ENCODE measurements at places on chromosomes 5 and 9.

DNA sequence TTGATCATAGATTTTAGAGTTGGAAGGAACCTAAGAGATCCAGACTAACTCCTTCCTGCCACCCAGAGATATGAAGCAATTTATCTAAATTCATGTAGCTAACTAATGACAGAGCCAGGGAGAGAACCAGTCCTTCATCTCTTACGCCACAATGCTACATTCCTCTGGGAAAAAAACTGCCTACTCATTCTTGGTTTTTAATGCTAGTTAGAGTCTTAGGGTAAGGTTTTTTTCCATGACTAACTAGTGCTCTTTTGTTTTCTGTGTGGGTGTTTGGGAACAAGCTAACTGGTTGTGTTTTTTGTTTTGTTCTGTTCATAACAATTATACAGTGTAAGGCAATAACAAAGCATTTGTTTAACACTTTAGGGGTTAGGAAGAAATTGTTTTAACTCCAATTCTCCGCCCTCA lies 52.4 kb downstream of the SLC44A1 start:
- no peak for DNase-seq

DNA sequence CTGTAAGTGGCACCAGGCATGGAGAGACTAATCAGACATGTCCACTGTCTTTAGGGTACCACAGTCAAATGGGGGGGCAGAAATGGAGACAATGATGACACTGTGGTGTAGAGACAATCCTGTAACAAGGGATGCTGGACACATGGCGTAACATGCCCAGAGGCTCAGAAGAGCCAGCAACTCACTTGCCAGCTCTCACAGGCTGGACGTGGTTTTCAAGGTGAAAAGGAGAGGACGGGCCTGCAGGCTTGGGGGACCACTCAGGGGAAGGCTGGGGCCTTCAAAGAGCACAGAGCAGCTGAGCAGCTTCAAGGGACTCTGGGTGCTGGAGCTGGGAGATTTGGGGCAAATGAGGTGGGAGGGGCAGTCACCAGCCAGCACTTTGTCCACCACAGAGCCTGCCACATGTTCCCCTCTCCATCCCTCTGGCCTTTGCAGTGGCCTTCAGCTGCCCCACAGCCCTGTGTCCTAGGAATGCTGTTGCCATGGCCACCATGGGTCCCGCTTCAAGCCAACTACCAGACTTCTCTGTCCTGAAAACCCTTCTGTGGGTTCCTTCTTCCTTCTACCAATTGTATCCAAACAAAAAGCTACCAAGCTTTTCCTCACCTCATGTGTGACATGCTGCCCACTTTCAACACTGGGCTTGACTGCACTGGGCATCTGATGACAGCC lies 140.4 kb downstream of the GABBR2 start:
- no peak for DNase-seq

GRCh38 chr9:25472085-25472607 lies 206.1 kb downstream of the TUSC1 start:
- DNase-seq = no peak

GRCh38 chr5:136258463-136258862 lies 65.5 kb upstream of the SMIM32 start:
- no peak for DNase-seq

GRCh38 chr5:175795959-175796358 lies 75.4 kb upstream of the CPLX2 start:
- no peak for DNase-seq

GRCh38 chr9:111961009-111961408 lies 64.4 kb downstream of the UGCG start:
- DNase-seq = no peak

GRCh38 chr5:174424219-174425053 lies 299.9 kb upstream of the MSX2 start:
- no peak for DNase-seq

DNA sequence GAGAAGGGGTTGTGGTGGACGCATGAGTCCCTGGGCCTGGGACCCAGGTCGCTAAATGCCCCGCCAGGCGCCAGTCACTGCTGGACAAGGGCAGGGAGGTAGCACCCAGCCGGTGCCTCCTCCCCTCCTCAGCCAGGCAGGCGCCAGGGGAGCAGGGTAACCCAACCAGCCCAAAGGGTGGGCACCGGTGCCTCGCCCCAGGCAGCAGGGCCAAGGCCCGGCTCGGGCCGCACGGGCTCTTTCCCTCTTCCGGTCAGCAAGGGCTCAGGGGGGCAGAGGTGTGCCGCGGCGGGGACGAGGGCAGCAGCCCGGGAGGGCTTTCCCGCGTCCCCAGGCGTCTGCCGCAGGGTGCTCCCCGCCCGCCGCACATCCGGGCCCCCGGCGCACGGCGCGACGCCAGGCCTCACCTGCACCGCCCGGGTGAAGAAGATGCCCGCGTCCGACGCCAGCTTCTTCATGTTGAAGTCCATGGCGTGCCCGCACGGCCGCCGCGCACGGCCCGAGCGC lies 393 bp downstream of the SH3GLB2 start:
- peak; percentile 71 for DNase-seq

- no peak for DNase-seq
Measured at GRCh38 chr5:127699416-127699815, 3.8 kb upstream of the CCDC192 start.

GRCh38 chr9:126295082-126295477 lies 31.5 kb upstream of the MVB12B start:
- no peak for DNase-seq

- no peak for DNase-seq
Measured at GRCh38 chr5:167770461-167770860, 521.0 kb upstream of the WWC1 start.

DNA sequence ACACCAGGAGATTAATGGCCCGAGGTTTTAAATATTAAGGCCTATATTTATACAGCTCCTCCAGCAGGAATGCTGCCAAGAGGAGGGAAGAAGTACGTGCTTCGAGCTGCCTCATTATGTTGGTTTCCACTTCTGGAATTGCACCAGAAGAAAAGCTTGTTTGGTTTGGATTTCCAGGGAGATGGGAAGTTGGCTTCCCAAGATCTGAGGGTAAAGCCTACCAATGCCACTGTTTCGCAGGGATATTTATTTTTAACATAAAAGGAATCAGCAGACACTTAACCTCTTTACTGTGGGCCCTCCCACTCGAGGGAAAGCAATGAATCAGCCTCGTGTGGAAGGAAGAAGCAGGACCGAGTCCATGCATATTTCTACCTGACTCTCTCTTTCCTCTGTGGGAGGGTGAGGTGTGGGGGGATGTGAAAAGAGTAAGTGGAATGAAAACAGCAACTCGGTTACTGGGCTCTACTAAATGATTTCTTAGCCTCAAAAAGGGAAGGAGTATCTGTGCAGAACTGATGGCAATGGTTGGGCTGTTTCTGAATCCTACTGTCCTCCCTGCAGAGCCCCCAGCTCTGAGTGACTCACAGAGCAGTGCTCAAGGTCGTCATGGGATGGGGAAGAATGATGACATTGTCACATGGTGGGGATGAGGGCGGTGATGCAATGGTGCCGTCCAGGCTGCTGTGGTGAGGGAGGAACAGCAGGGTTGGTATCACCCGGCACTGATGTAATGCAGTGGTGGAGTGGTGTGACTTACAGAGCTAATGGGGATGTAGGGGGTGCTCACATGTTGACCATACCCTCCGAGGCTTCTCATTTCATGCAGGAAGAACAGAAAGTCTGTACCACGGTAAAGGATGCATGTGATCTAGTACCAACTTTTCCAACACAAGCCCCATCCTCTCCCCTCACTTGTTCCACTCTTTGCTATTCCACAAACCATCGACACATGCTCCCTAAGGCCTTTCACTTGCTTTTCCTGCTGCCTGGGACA lies 215.0 kb upstream of the PANK3 start:
- DNase-seq = peak; percentile 40

DNA sequence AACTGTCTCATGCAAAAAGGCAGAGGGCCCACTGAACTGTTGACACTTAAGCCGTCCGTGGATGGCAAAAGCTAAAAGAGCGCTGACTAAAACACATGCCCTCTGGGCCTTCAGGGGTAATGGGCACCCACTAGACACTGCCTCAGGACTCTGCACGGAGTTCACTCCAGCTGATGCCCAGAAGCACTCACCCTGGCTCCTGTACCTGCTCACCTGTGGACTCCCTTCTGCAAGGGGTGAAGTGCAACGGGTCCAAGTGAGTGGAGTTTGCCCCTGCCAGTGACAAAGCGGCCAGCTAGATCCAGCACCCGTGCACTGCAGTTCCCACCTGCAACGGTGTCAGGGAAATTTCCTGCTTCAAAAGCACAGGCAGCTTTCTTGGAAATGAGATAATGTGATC lies 50.2 kb downstream of the SLC1A1 start:
- no peak for DNase-seq

DNA sequence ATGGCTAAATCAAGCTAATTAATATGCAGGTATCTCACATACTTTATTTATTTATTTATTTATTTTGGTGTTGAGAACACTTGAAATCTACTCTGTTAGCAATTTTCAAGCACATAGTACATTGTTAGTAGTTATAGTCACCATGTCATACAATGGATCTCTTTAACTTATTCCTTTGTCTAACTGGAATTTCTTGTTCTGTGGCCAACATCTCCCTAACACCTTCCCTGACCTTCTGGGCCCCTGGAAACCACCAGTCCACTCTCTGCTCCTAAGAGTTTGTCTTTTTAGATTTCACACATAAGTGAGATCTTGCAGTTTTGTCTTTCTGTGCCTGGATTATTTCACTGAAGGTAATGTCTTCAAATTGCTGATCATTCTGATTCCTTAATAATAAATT lies 229.1 kb downstream of the SEMA5A start:
- no peak for DNase-seq

DNA sequence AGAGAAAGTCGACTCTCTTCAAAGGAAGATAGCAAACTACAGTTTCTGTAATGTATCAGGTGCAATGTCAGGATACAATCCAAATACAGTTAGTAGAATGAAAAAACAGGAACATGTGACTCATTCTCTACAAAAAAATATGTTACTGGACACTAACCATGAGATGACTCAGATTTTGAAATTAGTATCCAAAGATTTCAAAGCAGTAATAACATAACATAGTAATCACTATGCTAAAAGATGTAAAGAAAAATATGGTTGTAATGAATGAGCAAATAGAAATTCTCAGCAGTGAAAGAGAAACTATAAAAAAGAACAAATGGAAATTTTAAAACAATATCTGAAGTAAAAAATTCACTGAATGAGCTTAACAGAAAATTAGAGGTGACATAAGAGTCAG lies 42.3 kb downstream of the SHOC1 start:
- no peak for DNase-seq

DNA sequence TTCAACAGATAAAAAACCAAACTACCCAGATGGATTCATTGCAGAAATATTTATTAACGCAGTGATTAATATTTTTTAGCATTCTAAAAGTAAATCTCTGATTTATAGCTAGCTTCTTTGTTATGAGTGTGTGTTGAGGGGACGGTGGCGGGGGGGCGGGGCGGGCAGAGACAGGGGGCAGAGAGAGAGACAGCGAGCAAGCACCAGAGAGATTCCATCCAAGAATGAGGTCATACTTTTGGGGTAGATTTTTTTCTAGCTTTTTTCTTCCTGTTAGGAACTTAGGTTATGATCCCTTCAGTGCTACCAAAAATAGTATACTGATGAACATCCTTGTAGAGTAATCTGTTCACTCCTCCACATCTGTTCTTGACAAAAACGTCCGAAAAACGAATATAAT lies 500 bp upstream of the ZNF883 start:
- no peak for DNase-seq

GRCh38 chr9:121852241-121852640 lies 200.8 kb downstream of the DAB2IP start:
- DNase-seq = no peak

- no peak for DNase-seq
Measured at GRCh38 chr5:2166306-2166978, 283.7 kb upstream of the IRX4 start.

DNA sequence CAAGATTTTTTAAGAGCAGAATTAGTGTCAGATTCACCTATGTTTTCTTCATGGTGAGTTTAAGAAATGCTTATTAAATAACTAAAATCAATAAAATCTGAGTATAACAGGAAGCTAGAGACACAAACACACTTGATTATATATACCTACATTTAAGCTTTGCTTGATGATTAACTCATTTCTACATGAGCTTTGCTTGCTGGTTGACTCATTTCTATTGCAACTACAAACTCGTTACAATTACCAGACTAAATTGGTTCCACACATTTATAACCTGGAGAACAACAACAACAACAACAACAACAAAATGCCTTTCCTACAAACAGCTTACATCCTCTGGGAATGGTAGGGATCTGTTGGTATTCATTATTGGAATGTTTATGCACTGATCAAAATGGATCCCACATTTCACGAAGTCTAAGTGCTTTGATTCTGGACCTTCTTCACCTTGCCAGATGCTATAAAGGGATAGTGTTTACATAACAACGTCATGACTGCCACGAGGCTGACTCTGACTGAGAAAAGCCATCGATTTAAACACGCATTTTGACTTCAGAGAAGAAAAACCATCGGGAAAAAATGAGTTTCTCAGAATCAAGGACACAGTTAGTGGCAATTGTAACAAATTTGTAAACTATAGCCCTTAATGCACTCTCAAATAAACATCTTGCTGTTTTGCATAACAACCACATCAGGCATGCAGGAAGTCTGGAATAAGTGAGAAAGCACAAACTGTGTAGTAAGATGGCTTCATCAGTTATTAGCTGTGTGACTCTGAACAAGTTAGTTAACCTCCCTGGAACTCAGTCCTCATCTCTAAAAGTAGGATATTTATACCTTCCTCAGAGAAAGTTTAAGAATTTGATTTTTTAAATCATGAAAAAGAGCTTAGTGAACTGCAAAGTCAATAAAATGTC lies 49.8 kb downstream of the RASEF start:
- no peak for DNase-seq

GRCh38 chr9:96751815-96752214 lies 26.1 kb downstream of the ZNF510 start:
- DNase-seq = no peak

- peak; percentile 29 for DNase-seq
Measured at GRCh38 chr5:134124289-134125038, 10.0 kb downstream of the TCF7 start.

GRCh38 chr9:101706997-101707396 lies 31.4 kb downstream of the GRIN3A start:
- no peak for DNase-seq

- no peak for DNase-seq
Measured at GRCh38 chr9:27851858-27852257, 278.6 kb upstream of the C9orf72 start.

DNA sequence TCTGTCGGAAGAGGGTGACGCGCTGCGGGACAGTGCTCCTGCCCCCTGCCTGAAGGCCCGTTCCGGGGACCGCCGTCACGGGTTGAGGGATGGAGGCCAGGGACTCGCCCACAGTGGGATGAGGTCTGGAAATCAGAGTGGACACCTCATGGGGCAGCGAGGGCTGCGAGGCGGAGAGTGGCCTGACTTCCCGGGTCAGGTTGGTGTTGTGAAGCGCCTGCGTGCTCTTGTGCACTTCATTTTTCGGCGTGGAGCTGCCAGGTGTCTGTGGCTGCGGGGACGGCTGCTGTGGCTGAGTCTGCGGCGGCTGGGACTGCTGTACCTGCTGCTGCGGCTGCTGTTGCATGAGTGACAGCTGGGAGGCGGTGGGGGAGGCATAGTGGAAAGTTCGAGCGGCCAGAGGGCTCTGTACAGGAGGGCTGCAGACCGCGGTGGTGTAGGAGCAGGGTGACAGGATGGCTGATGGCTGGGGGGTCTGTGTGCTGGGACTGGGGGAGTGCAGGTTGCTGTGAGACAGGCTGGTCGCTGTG lies 434.1 kb downstream of the HCN1 start:
- DNase-seq = no peak

- no peak for DNase-seq
Measured at GRCh38 chr5:172648013-172648381, 6.9 kb downstream of the NEURL1B start.

GRCh38 chr5:142618130-142618523 lies 67.8 kb downstream of the FGF1 start:
- no peak for DNase-seq

All from CD4-positive, alpha-beta T cell treated with Interferon gamma for 1 hour (primary cell).